ENCODE measurements at places on chromosomes 4 and X.

- no peak for DNase-seq
These were observed 300.9 kb upstream of the HS3ST1 start for GRCh38 chr4:11729548-11729947.

- no peak for DNase-seq
These were observed 22.0 kb downstream of the MTMR1 start for GRCh38 chrX:150715184-150715583.

DNA sequence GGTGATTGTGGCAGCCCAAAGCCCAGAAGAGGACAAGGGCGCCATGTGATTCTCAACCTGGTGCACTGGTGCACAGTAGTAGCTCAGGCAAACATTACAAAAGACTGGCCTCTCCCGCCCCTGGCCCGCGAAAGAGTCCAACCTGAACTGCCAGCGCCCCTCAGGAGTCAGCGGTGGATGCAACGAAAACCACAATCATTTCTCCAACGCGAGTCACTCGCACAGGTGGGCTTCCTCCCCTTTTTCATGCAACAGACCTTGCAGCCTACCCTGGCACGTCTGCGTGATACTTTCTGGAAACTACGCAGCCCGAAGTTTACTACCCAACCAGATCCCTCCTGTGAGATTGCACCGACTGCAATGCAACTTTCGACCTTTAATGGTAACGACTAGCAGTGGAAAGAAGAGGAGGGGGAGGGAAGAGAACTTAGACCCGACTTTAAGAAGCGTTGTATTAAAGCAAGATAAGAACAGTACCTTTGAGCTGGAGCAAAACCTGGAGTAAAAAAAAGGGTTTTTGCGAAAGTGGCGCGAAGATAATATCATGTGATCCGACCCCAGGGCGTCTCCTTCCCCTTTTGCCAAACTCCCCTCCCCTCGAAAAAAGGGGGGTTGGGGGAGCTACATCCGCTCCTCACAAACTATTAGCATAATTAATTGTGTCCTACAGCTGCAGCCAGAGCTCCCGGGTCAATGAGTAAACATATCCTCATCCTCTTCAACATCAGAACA is 63.3 kb upstream of the CCDC160 start:
- peak; percentile 63 for DNase-seq

GRCh38 chr4:1406394-1406980 is at the start of gene NKX1-1:
Gene NKX1-1, minus strand, starts transcription at chr4:1406442. Its CDS starts 0 bp downstream, at chr4:1406442.
- DNase-seq: no peak

- peak; percentile 99 for DNase-seq
These were observed 34.2 kb downstream of the ARSD start for GRCh38 chrX:2894885-2895292.

GRCh38 chrX:40445691-40446090 is 135.1 kb upstream of the ATP6AP2 start:
- DNase-seq: no peak

Data from islet precursor cell (in vitro differentiated cells).